ENCODE measurements at places on chromosomes 4 and X.

DNA sequence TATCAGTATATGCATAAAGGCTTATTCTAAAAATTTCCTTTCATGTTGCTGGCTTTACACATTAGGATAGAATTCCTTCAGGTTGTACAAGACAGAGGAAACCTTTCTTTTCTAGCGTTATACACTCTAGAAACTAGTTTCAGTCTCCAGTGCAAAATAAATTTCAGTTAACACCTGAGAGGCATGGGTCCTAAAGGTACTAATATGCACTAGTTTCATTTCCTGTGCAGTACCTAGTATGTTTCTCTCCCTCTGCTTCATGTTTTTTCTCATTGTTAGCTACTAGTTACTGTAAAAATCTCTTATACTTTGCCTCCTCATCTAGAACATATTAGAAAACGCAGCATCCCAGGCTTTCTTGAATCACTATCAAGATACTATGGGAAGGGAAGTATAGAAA is 54.0 kb downstream of the SNX25 start:
- no peaks in the 10 kb centered on the region for H3K27me3 ChIP-seq
- no peak for DNase-seq
- peaks cover 15% of the 10 kb centered on the region for H3K4me1 ChIP-seq

DNA sequence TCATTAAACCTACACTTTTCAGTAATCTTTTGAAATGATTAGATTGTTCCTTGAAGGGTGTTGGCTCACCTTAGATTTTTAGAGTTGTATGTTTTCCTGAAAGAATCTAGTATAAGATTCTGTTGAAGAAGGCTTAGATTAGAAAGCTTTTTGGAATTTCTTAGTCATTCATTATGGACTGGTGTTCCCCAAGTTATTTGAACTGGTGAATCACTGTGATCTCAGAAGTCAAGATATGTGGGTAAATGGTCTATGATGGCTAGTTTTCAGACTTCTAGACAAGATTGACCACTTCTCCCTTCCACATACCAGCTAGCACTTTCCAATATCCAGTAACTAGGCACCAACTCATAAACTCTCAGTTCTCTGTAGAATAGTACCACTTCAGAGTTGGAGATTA is 138.1 kb downstream of the KDM6A start:
- peaks cover 8% of the 10 kb centered on the region for H3K4me1 ChIP-seq
- H3K27ac ChIP-seq: no peak overlapping the region
- no peak overlapping the region for H3K4me3 ChIP-seq

DNA sequence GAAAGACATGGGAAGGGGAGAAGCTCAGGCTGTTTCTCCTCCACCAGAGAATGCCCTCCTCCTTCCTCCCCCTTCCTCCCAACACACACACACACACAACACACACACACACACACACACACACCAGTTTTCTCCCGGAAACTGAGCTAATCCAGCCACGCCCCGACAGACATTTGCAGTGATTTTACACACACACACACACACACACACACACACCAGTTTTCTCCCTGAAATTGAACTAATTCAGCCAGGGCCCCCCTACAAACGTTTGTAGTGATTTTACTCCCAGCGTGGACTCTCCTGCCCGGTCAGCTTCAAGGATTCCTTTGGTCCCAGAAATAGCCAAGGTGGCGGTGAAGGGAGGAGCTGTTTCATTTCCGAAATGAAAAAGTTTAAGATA is 32.9 kb upstream of the STX18 start:
- peak; percentile 55 for DNase-seq
- H3K27me3 ChIP-seq: no peaks in the 10 kb centered on the region
- H3K27ac ChIP-seq: peak overlapping the region; percentile 64
- H3K36me3 ChIP-seq: peaks cover 3% of the 10 kb centered on the region
- no peaks in the 10 kb centered on the region for H3K4me1 ChIP-seq
- H3K4me3 ChIP-seq: peak overlapping the region; percentile 68

GRCh38 chr4:177222781-177223180 is 86.9 kb upstream of the NEIL3 start:
- H3K27me3 ChIP-seq: peaks cover 2% of the 10 kb centered on the region
- DNase-seq: no peak
- no peak overlapping the region for H3K27ac ChIP-seq
- no peaks in the 10 kb centered on the region for H3K36me3 ChIP-seq

DNA sequence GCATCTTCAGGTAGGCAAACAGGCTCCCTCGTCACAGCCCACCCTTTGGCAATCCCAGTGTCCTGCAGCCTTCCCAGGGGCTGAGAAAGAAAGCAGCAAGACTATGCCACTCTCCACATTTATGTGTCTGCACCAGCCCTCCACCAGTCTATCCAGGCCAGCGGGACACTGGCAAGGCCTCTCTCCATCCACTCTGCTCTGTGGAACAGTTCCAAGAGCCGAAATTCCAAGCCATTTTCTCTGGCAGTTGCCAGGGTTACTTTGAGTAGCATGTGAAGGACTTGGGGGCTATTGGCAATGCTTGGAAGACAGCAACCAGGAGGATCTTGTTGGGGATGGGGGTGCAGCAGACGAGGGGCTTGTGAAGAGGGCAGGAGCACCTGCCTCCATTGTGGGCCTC is 52.1 kb downstream of the TSC22D3 start:
- H3K27ac ChIP-seq: no peak overlapping the region
- H3K36me3 ChIP-seq: no peaks in the 10 kb centered on the region
- DNase-seq: no peak
- H3K4me3 ChIP-seq: no peak overlapping the region
- no peaks in the 10 kb centered on the region for H3K27me3 ChIP-seq

- H3K4me3 ChIP-seq: no peak overlapping the region
- no peak overlapping the region for H3K27ac ChIP-seq
Measured at GRCh38 chrX:63508668-63509067, 157.5 kb upstream of the SPIN4 start.

DNA sequence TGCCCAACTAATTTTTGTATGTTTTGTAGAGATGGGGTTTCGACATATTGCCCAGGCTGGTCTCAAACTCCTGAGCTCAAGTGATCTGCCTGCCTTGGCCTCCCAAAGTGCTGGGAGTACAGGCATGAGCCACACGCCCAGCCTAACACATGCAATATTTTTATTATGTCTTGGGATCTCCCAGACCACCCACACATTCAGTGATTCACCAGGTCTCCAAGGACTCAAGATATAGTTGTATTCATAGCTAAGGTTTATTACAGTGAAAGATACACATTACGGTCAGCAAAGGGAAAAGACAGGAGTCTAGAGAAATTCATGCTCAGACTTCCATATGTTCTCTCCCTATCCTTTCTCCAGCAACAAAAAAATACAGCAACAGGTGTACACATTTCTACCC is 25.5 kb upstream of the FAM120C start:
- H3K27me3 ChIP-seq: no peaks in the 10 kb centered on the region
- no peak for DNase-seq
- H3K36me3 ChIP-seq: no peaks in the 10 kb centered on the region
- H3K4me1 ChIP-seq: no peaks in the 10 kb centered on the region
- H3K27ac ChIP-seq: no peak overlapping the region

GRCh38 chr4:61407642-61408618 is 207.8 kb downstream of the ADGRL3 start:
- no peaks in the 10 kb centered on the region for H3K27me3 ChIP-seq
- DNase-seq: no peak
- no peak overlapping the region for H3K27ac ChIP-seq
- H3K36me3 ChIP-seq: no peaks in the 10 kb centered on the region

GRCh38 chr4:55545641-55546505 is 836 bp downstream of the CLOCK start:
- H3K27ac ChIP-seq: peak overlapping the region; percentile 84
- peak overlapping the region; percentile 68 for H3K4me3 ChIP-seq
- peak; percentile 69 for DNase-seq
- no peaks in the 10 kb centered on the region for H3K36me3 ChIP-seq

- no peaks in the 10 kb centered on the region for H3K27me3 ChIP-seq
- H3K4me3 ChIP-seq: no peak overlapping the region
- no peak overlapping the region for H3K27ac ChIP-seq
- no peaks in the 10 kb centered on the region for H3K4me1 ChIP-seq
- DNase-seq: no peak
- H3K36me3 ChIP-seq: no peaks in the 10 kb centered on the region
Measured at GRCh38 chr4:127486248-127486647, 146.5 kb upstream of the INTU start.

GRCh38 chr4:44927399-44928380 is 201.3 kb upstream of the GNPDA2 start:
- H3K4me1 ChIP-seq: no peaks in the 10 kb centered on the region
- no peak overlapping the region for H3K4me3 ChIP-seq
- no peaks in the 10 kb centered on the region for H3K27me3 ChIP-seq

DNA sequence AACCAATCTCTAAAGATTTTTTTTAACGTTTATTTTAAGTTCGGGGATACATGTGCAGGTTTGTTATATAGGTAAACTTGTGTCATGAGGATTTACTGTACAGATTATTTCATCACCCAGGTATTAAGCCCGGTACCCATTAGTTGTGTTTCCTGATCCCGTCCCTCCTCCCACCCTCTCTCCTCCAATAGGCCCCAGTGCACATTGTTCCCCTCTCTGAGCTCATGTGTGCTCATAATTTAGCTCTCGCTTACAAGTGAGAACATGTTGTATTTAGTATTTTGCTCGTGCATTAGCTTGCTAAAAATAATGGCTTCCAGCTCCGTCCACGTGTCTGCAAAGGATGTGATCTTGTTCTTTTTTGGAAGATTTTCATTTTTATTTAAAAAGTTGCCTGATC is 2309.4 kb upstream of the AGA start:
- no peak overlapping the region for H3K4me3 ChIP-seq
- H3K4me1 ChIP-seq: no peaks in the 10 kb centered on the region
- H3K27ac ChIP-seq: no peak overlapping the region
- H3K27me3 ChIP-seq: no peaks in the 10 kb centered on the region

- no peak for DNase-seq
- no peak overlapping the region for H3K4me3 ChIP-seq
- H3K27me3 ChIP-seq: no peaks in the 10 kb centered on the region
- H3K36me3 ChIP-seq: peaks cover 12% of the 10 kb centered on the region
Measured at GRCh38 chr4:77893451-77893850, 30.8 kb downstream of the MRPL1 start.

DNA sequence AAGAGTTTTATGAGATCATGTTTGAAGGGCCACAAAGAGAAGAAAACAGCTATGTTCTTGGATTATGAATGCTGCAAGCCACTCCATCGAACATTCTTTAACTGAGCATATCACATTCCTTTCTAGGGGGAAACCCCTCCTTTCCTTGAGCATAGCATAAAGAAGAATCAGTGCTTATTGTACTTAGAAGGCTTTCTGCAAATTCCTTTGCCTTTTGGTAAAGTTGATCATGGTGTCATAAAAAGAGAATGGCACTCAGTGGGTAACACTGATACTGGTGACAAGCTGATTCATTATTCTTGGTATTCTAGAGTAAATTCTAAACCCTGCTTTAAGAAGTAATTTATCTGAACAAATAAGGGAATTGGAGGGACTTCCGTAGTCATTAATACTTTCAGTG is 88.5 kb upstream of the GPR34 start:
- no peaks in the 10 kb centered on the region for H3K27me3 ChIP-seq
- H3K4me1 ChIP-seq: no peaks in the 10 kb centered on the region
- no peak for DNase-seq

GRCh38 chrX:56813318-56813837 is 84.3 kb downstream of the NBDY start:
- H3K36me3 ChIP-seq: no peaks in the 10 kb centered on the region
- peak overlapping the region; percentile 72 for H3K27ac ChIP-seq
- DNase-seq: peak; percentile 56
- H3K4me3 ChIP-seq: peak overlapping the region; percentile 40

GRCh38 chrX:110210417-110211139 is 107.3 kb downstream of the AMMECR1 start:
- no peaks in the 10 kb centered on the region for H3K4me1 ChIP-seq
- no peaks in the 10 kb centered on the region for H3K27me3 ChIP-seq
- H3K27ac ChIP-seq: no peak overlapping the region
- no peak overlapping the region for H3K4me3 ChIP-seq

- H3K27me3 ChIP-seq: no peaks in the 10 kb centered on the region
- H3K4me1 ChIP-seq: no peaks in the 10 kb centered on the region
- no peaks in the 10 kb centered on the region for H3K36me3 ChIP-seq
- H3K27ac ChIP-seq: no peak overlapping the region
Measured at GRCh38 chr4:95105112-95105511, 347.4 kb downstream of the BMPR1B start.

GRCh38 chrX:30576881-30577280 is 685 bp downstream of the TASL start:
- peak overlapping the region; percentile 65 for H3K27ac ChIP-seq
- H3K4me3 ChIP-seq: peak overlapping the region; percentile 58
- no peaks in the 10 kb centered on the region for H3K36me3 ChIP-seq
- no peak for DNase-seq
- H3K4me1 ChIP-seq: no peaks in the 10 kb centered on the region

- H3K4me3 ChIP-seq: no peak overlapping the region
- no peaks in the 10 kb centered on the region for H3K27me3 ChIP-seq
- no peak for DNase-seq
- no peaks in the 10 kb centered on the region for H3K36me3 ChIP-seq
- no peak overlapping the region for H3K27ac ChIP-seq
Measured at GRCh38 chrX:42175843-42176242, 252.5 kb upstream of the CASK start.

DNA sequence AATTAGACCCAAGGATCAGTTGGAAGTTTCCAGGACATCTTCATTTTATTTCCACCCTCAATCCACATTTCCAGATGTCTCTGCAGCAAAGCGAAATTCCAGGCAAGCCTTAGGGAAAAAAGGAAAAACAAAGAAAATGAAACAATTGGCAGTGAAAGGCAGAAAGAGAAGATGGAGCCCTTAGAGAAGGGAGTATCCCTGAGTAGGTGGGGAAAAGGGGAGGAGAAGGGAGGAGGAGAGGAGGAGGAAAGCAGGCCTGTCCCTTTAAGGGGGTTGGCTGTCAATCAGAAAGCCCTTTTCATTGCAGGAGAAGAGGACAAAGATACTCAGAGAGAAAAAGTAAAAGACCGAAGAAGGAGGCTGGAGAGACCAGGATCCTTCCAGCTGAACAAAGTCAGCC is at the start of gene PLP1:
TSS of gene PLP1 (plus strand) at position 295 of the 400 bp plus-strand sequence. CDS start 156 bp downstream, outside the sequence.
- DNase-seq: no peak
- no peaks in the 10 kb centered on the region for H3K36me3 ChIP-seq
- no peaks in the 10 kb centered on the region for H3K27me3 ChIP-seq

DNA sequence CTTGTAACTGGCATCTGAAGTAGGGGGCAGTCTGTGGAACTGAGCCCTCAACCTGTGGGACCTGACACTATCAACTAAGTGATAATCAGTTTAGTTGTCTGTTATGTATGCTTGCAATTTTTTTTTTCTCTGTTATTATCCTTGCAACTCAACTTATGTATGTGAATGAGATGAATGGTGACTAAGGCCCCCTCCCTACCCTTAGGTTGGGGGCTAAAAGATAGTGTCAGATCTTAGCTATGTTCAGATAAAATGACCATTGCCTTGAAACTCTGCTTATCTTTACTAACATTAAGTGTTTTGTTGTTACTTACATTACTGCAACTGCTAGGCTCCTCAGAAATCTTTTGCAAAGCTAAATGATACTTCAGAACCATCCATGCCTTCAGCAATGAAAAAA is 31.5 kb downstream of the TMEM184C start:
- H3K4me1 ChIP-seq: no peaks in the 10 kb centered on the region
- no peaks in the 10 kb centered on the region for H3K27me3 ChIP-seq
- no peak for DNase-seq

GRCh38 chrX:22585831-22586230 is 313.1 kb downstream of the CBLL2 start:
- H3K27ac ChIP-seq: no peak overlapping the region
- no peak overlapping the region for H3K4me3 ChIP-seq
- no peaks in the 10 kb centered on the region for H3K36me3 ChIP-seq

- DNase-seq: peak; percentile 40
- peaks cover 6% of the 10 kb centered on the region for H3K4me1 ChIP-seq
- no peaks in the 10 kb centered on the region for H3K27me3 ChIP-seq
- H3K4me3 ChIP-seq: no peak overlapping the region
Measured at GRCh38 chrX:9530848-9531274, 66.0 kb downstream of the TBL1X start.

- H3K4me1 ChIP-seq: no peaks in the 10 kb centered on the region
- no peak overlapping the region for H3K4me3 ChIP-seq
- H3K27me3 ChIP-seq: no peaks in the 10 kb centered on the region
- H3K27ac ChIP-seq: no peak overlapping the region
Measured at GRCh38 chr4:113919611-113920010, 59.8 kb downstream of the ARSJ start.
